ENCODE measurements at places on chromosomes 5 and 9. TPM values are rescaled to one million over a fixed set of nuclear protein-coding genes. Genes with fewer than 3 reads are reported as not detected.

- DNase-seq = peak; percentile 3
- H3K36me3 ChIP-seq = no peaks in the 10 kb centered on the region
- no peak overlapping the region for H3K27ac ChIP-seq
- no peaks in the 10 kb centered on the region for H3K4me1 ChIP-seq
Observed at GRCh38 chr9:134571326-134571931, 70.2 kb upstream of the COL5A1 start.

GRCh38 chr5:119840175-119840574, 210.8 kb downstream of the FAM170A start:
- no peak overlapping the region for H3K4me3 ChIP-seq
- no peaks in the 10 kb centered on the region for H3K36me3 ChIP-seq
- H3K27me3 ChIP-seq = no peaks in the 10 kb centered on the region
- no peak overlapping the region for H3K27ac ChIP-seq

The ANKRD33B gene
- 34.9 TPM for total RNA-seq

DNA sequence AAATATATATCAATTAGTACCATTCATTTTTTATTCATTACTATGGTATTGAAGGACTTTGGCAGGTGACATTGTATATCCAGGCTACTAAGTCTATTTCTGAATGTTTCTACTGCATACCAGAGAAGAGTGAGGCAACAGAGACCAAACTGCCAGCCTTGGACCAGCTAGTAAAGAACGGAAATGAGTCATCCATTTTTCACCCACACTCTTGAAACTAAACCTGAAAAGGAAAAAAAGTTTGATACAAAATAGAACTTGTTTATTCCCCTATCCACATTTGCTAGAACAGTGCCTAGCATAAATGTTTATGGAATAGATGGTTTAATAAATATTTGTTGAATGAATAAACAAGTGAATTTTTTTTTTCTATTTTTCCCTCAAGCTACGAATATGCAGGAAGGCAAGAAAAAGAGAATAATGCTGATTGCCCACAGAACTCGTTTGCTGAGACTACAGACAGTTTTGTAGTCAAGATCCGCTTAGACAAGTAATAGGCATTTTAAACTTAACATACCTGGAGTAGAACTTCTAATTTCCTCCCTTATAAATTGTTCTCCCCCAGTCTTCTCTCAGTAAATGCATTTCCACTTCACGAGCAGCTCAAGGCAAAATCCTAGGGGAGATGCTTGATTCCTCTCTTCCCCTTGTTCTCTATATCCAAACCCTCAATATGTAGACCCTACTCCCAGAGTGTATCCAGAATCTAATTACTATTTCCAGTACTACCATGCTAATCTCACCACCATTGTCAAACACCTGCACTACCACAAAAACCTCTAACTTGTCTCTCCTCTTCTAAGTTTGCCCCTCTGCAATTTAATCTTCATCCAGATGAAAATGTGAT, 146.2 kb upstream of the RASA1 start:
- peak overlapping the region; percentile 38 for H3K27ac ChIP-seq
- H3K4me1 ChIP-seq = no peaks in the 10 kb centered on the region
- H3K27me3 ChIP-seq = no peaks in the 10 kb centered on the region
- H3K4me3 ChIP-seq = no peak overlapping the region

GRCh38 chr5:143235423-143235822, 168.1 kb downstream of the NR3C1 start:
- H3K27ac ChIP-seq = no peak overlapping the region
- no peaks in the 10 kb centered on the region for H3K27me3 ChIP-seq
- no peaks in the 10 kb centered on the region for H3K36me3 ChIP-seq
- H3K4me1 ChIP-seq = no peaks in the 10 kb centered on the region

The GLDC gene
- total RNA-seq = 14.4 TPM

The AGXT2 gene
- total RNA-seq = not detected

Measured in tibial nerve (tissue), 4 donors.